ENCODE measurements at places on chromosomes 6 and 20.

- no peak for DNase-seq
Measured at GRCh38 chr6:85066266-85066665, 301.9 kb upstream of the TBX18 start.

- no peak for DNase-seq
Measured at GRCh38 chr20:43942667-43943285, 28.1 kb downstream of the TOX2 start.

- no peak for DNase-seq
Measured at GRCh38 chr6:25173951-25174474, 105.2 kb upstream of the CARMIL1 start.

- no peak for DNase-seq
Measured at GRCh38 chr6:21804941-21805610, 211.5 kb downstream of the SOX4 start.

- no peak for DNase-seq
Measured at GRCh38 chr6:136007345-136007744, 155.8 kb downstream of the PDE7B start.

- no peak for DNase-seq
Measured at GRCh38 chr6:18495236-18495635, 108.1 kb downstream of the RNF144B start.

DNA sequence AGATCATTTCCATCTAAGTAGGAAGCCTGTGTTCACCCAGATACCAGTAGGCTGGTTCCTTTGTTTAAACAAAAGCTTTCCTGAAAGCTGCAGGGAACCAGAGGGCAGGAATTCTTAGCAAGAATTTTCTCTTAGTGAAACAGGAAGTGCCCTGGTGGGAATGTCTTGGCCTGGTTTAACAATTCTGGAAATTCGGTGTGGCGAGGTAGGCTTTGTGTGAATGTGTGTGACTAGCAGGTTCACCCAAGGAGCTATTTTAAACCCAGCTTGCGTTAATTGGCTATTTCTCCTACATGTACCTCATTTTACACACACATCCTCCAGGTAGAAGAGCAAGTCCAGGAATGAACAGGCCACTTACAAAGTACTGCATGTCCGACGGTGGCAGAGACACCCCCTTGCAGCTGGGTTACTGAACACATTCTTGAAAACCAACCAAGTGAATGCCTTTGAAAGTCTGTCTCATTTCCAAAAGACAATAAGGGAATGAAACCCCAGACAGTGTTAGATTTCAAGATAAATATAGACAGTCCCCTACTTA, 64.6 kb downstream of the GFOD1 start:
- no peak for DNase-seq
